ENCODE measurements at places on chromosomes 3 and 15. TPM values are rescaled to one million over a fixed set of nuclear protein-coding genes. Genes with fewer than 3 reads are reported as not detected.

DNA sequence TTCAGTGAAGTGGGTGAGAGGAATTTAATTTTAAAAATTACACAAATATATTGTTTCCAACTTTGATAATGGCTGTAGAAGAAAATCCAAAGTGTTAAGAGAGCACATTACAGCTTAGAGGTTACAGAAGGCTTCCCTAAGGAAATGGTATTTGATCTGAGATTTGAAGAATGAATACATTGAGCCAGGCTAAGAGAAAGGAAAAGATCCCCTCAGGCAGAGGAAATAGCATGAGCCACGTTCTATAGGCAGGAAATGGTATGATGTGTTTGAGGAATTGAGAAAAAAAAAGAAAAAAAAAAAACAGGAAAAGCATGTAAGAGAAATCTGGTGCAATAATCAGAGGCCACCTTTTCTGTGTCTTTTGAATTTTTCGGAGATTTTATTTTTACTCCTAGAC is 48.6 kb downstream of the UNC13C start:
- no peak for DNase-seq

GRCh38 chr3:112979244-112979832 is 4.4 kb upstream of the CD200R1 start:
- peak; percentile 11 for DNase-seq

DNA sequence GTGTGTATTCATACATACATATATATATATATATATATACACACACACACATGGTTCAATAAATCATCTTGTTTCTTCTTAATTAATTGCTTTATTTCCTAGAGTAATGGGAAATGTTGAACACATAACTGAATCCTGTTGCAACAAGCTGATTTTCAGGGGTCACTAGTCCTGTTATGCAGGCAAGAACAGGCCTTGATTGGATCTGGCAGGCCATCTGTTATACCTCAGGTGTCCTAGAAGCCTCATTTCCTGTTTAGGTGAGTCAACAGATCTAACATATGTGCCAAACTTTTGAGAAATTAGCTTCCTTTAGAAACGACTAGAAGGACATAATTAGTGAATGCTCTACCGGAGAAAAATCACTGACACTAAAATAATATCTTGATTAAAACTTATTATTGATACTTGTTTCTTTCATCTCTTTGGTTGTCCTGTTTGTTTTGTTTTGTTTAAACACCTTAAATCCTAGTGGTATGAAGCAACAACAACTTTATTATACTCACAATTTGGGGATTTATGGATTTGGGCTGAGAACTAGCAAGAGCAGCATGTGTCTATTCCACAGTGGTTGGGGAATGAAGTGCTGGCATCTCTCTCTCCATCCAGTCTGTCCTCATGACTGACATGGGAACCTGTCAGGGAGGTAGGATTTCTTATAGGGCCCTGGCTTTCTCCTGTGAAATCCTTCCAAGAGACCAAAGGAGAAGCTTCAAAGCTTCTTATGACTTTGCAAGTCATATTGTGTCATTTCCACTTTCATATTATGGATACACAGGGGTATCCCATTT is 552.6 kb downstream of the NSUN3 start:
- DNase-seq, result no peak

DNA sequence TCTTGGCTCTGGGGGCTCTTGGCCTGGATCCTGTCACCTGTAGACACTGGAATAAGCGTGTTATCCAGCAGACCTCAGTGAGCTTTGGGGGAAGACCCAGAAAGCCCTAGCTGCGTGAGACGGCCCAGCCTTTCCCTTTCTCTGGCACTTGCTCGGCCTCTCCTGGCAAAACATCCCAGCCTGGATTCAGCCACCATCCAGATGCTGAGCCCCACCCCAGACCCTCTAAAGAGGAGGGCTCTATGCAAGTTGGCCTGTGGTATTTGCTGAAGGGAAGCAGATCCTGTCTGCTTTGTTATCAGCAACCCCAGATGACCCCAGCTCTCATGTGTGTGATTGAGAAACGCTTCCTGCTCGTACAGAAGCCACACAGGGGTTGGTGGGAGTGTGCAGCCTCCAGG is 267.2 kb downstream of the FAM43A start:
- DNase-seq, result no peak

- no peak for DNase-seq
Observed at GRCh38 chr15:62793752-62794144, 248.8 kb upstream of the TPM1 start.

DNA sequence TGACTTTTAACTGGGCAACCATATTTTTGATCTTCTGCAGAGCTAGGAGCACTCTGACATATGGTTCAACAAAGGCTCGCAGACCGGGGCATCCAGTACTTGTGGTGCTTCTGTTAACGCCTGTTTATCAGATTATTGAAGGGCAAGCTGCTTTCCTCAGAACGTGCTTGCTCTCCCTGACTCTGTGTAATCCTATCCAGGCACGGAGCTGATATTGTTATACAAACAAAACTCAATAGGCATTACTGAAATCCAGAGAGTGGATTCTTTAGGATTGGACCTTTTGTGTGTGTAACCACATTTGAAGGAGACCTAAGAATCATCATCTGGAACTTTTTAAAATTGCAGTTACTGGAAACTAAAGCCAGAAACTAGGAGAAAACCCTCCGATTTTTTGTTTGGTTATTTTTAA is 246.5 kb downstream of the PTPRG start:
- DNase-seq, result no peak

- DNase-seq, result no peak
Observed at GRCh38 chr3:71127052-71127831, 456.3 kb downstream of the FOXP1 start.

Gene NOX5
- 0.15 TPM for polyA plus RNA-seq

Gene RETNLB
- not detected for polyA plus RNA-seq

Gene COL8A1
- polyA plus RNA-seq, result 147 TPM

Gene C2CD4A
- not detected for polyA plus RNA-seq

Gene IL12A
- 3.6 TPM for polyA plus RNA-seq

DNA sequence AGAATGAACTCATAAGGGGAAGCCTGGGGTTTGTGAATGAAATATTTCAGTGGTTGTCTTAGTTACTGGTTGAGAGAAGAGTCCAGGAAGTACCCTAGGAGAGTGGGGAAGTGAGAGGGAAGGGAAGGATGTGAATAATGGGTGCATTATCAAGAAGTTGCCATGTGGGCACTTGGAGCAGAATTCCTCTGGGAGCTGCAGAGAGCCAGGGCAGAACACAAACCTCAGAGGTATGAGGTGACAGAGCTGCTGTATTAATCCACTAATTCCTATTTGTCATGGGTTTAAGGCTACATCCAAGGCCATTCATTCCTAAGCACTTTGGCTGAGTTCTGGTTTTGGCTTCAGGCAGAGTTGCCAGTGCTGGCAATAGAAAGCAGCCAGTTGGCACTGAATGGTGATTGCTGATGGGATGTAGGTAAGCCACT is 29.0 kb downstream of the NDUFB4 start:
- no peak for DNase-seq

DNA sequence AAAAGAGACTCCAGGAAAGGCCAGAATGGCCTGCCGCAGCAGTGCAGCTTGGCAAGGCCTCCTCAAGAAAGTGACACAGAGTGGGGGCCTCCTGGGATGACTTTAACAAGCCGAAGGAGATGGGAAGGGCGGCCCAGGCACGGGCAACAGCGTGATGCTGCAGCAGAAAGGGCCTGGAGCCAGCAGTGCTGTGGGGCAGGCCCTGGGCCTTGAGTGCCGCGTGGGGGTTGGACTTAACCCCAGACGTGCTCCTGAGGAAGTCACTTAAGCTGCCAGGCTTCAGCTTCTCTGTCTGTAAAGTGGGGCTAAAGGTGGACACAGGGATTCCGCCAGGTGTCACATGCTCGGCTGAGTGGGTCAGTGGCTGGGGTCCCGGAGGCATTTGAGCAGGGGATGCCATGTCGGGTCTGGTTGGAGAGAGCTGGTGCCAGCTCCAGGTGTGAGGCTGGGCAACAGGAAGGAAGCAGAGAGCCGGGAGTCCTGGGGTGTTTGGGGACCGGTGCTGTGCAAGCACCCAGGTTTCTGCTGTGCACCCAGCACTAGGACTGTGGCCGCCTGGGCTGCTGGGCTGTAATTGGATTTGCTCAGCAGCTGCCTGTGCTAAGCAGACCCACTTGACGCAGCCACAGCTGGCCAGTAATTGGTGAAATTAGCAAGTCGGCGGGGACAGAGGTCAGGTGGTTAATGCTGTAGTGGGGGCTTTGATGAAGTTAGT is 7.8 kb downstream of the DNAJB8 start:
- no peak for DNase-seq

GRCh38 chr15:66721501-66721937 is 19.5 kb downstream of the SMAD6 start:
- DNase-seq, result no peak

- no peak for DNase-seq
Observed at GRCh38 chr3:176737480-176738110, 459.7 kb downstream of the TBL1XR1 start.

Gene ITIH4
- polyA plus RNA-seq, result 0.63 TPM

Gene PLSCR5
- polyA plus RNA-seq, result not detected

DNA sequence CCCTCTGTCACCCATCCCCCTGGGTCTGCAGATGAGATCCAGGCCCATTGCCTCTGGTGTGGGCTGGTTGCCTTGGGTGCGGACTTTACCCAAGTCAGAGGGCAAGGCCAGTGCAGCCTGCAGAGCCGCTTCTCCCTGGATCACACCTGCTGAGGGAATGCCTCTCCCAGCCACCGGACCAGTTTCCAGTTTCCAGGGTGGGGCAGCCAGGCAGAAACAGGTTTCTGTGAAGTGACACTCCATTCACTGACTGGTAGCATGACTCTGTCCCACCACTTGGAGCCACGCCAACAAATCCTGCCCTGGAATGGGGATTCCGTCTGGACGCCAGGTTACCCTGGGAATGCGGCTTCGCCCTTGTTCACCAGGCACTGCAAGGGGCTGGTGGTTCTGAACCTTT is 30.0 kb downstream of the PAQR5 start:
- DNase-seq, result no peak

- no peak for DNase-seq
Observed at GRCh38 chr3:156539051-156539450, 15.9 kb downstream of the SSR3 start.

- no peak for DNase-seq
Observed at GRCh38 chr15:26179906-26180305, 316.8 kb upstream of the ATP10A start.

Gene THPO
- 0.06 TPM for polyA plus RNA-seq

DNA sequence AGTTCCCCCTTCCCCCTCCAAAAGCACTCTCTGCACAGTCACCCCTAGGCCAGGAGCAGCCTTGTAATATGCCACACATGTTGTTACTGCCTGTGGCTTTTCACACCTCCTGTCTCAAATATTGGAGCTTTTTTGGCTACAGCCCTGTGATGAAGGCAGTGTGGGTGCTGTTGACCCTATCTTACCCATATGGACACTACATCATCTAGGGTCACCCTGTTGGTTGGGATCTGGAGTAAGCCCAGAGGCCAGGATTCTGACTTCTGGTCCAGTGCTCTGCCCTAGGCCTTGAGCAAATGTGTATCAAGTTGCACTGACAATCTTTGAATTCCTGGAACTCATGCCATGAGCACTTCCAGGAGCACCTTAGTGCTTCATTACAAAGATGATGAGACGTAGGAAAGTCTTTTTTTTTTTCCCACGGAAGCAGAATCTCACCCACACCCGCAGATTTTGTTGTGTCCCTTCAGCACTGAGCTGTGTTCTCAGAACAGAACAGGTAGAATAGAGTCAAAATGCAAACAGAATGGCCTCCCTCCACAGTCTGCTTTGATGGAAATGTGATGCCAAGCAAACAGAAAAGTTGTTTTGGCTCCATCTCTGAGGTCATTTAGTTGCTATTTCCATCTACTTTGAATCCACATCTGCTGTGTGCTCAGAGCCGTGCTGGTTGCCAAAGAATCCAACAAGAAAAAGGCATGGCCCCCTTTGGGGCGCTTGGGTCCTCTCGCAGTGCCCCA is 49.6 kb downstream of the SMAD3 start:
- no peak for DNase-seq

GRCh38 chr15:70762469-70763119 is 764 bp downstream of the UACA start:
- DNase-seq, result no peak

Gene CFAP92
- not detected for polyA plus RNA-seq

GRCh38 chr15:78075490-78076230 is 1.9 kb downstream of the TBC1D2B start:
- peak; percentile 73 for DNase-seq

DNA sequence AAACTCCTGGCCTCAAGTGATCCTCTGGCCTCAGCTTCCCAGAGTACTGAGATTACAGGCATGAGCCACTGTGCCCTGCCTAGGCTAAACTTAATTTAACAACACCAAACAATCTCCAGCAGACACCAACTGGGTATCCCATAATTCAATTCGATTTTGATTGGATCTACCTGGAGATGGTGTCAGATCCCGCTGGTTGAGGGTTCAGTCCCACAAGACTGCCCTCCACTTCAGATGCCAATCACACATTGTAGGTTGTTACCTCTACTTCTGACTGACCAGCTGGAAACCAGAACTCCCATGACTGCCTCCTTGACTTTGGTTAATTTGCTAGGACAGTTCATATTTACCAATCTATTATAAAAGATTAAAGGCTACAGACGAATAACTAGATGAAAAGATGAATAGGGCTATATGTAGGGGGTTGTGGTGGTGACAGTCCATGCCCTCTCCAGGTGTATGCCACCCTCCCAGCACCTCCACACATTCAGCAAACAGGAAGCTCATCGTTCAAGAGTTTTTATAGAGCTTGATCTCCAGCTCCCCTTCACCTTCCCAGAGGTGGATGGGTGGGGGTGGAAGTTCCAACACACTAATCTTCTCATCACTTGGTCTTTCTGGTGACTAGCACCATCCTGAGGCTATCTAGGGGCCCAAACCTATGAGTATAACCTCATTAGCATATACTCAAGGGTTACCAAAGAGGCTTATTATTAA is 9.3 kb downstream of the B2M start:
- no peak for DNase-seq

- DNase-seq, result no peak
Observed at GRCh38 chr3:97656638-97657037, 107.9 kb upstream of the ARL6 start.

Gene IMPG2
- 0.19 TPM for polyA plus RNA-seq

GRCh38 chr3:43997788-43998369 is 243.8 kb upstream of the TOPAZ1 start:
- DNase-seq, result no peak

Gene RAB43
- 14.6 TPM for polyA plus RNA-seq

- no peak for DNase-seq
Observed at GRCh38 chr3:144275005-144275404, 303.4 kb downstream of the DIPK2A start.

Gene CATSPER2
- 0.87 TPM for polyA plus RNA-seq

Gene DNASE1L3
- polyA plus RNA-seq, result not detected

- DNase-seq, result no peak
Observed at GRCh38 chr3:32448686-32449474, 53.8 kb downstream of the CMTM6 start.

Gene KLHL40
- polyA plus RNA-seq, result not detected

DNA sequence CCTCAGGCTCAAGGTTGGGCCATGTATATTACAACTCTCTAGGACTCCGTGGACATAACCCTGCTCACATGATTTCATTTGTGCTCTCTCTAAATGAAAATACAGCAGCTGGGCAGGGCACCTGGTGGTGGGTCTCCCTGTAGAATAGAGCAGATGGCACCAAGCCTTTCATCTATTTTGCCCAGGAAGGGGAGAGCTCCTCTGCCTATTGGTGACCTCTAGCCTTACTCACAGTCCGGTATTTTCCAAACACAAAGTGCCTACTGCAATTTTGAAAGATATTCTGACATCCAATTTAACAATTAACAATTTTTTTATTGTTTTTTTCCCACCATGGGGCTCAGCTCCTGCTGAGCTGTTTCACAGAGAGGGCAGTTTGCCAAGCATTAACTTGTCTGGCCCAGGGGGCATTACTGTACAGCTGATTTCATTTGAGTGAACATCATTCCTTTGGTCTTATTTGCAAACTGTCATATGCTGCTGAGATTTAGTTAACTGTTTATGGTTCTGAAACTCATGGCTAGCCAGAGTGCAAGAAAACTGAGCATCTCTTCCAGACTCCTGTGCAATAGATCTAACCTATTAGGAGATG is 474.0 kb downstream of the EPHB1 start:
- no peak for DNase-seq
